ENCODE measurements at places on chromosomes 3 and 15.

DNA sequence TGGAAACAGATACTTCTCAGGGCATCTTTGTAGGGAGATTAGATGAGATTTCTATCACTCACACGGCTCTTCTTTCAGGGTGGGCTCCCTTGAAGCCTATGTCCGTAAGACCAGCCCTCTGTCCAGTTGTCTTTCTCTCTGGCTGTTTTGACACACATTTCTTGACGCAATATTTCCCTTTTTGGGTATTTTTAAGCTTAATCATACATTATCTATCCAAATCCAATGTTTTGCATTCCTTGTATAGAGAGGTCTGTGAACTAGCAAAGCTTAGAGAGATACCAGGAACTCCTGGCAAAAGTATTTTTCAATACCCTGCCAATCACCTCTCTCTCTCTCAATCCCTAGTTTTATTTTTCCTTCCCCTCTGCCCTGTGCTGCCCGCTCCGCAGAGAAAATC, 79.3 kb downstream of the EOMES start:
- DNase-seq, result no peak

- peak; percentile 33 for DNase-seq
Observed at GRCh38 chr15:82663186-82663600, 16.0 kb upstream of the CPEB1 start.

DNA sequence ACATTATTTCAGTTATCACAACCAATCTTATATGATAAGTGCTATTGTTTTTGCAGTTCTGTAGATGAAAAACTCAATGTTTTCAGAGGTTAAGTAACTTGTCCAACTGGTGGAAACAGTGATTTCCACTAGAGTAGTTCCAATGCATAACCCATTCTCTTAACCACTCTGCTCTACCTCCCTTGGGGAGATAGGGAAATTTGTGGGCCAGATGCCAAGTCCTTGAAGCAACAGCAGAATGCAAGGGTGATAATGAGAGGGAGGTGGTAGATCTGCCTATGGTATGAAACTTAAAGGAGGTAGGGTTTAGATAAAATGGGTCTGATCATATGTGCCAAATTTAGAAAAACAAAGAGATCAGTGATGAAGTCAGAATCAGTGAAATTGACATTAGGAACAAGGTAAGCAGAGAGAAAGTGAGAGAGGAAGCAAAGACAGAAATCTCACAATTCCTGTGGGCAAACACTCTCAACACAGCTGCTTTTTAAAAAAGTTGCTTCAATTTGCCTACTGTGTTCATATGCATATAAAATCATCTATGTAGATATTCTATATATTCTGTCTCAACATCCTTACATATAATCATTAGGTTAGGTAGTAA, 50.5 kb upstream of the UBP1 start:
- no peak for DNase-seq

DNA sequence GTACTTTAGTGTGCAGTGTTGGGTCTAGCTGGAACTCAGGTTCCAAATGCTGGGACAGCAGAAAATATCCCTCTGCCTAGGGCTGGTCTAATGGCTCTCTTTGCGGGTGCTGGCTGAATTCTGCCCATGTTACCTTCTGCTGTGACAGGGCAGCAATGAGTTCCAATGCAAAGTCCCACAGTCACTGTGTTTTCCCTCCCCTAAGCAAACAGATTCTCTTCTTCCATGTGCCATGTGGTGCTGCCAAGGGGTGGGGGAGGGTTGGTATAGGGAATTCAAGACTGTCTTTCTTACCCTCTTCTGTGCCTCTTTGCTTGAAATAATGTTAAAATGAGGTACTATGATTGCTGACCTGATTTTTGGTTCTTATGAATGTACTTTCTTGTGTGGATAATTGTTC, 229.6 kb downstream of the GBE1 start:
- no peak for DNase-seq

GRCh38 chr3:58072763-58073130, 64.5 kb downstream of the FLNB start:
- no peak for DNase-seq

GRCh38 chr15:51619331-51620035, 3.1 kb downstream of the DMXL2 start:
- no peak for DNase-seq

DNA sequence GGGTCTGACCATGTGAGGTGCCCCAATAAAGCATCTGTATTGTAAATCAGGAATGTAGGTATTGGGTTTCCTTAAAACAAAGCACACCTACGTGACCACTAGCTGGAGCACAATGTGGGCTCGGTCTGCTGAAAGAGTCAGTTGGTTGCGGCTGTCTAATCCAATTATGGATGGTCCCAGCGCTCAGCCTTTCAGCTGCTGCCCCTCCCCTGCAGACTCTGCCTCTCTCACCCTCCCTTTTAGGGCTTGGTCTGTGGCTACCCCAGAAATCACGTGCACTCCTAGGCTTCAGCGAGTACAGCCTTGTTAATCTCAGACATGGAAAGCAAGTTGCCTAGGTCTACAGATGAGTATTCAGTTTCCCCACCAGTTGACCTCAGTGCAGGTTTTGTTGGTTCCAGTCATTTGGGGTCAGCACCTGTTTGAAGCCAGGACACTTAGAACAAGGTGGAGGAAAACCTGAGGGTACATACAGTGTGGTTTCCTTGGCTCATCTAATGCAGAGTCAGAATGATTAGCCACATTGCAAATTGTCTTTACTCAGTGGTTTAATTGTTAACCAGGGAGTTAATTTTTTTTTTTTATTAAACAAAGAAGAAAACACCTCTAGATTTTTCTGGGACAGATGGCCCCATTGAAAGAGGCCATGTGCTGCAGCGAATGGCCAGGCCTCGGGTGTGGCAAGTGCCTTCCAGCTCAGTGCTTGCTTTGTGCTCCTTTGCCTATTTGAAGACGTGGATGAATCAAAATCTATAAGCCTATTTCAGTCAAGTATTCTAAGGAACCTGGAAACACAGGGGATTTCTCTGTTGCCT, 137.7 kb downstream of the IGF1R start:
- DNase-seq, result no peak

GRCh38 chr15:38455092-38455491, 1.2 kb downstream of the FAM98B start:
- no peak for DNase-seq

DNA sequence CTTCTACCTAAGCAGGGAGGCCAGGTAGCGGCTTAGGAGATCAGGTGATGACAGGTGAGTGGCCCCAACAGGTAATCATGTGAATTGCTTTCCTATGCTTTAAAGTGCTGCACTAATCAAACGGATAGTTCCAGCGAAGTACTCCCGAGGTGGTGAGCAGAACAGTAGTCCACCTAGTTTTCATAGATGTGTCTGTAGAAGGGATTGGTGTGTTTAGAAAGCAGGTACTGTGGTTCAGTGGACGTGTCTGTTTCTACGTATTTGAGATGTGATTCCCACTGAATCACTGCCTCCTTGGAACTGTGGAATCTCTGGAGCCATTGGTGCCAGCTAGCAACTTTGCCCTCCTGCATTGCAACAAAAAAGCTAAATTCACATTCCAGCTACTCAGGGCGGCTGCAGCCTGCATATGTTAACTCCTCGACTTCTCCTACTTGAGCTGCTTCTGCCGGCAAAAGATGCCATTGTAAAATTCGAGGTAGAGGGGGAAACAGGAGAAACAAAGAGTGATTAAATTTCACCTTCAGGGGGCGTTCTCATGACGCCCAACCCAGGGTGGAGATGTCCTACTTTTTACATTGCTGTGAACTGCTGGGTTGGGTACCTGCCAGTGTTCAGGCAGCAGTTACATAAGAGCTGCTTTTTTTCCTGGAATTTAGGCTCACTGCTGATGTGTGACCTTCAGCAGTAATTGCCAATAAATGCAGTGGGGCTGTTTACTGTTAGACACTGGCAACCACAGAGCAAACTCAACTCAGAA, 227.3 kb downstream of the ITPR1 start:
- no peak for DNase-seq

- DNase-seq, result no peak
Observed at GRCh38 chr15:47903368-47903767, 186.1 kb downstream of the SEMA6D start.

DNA sequence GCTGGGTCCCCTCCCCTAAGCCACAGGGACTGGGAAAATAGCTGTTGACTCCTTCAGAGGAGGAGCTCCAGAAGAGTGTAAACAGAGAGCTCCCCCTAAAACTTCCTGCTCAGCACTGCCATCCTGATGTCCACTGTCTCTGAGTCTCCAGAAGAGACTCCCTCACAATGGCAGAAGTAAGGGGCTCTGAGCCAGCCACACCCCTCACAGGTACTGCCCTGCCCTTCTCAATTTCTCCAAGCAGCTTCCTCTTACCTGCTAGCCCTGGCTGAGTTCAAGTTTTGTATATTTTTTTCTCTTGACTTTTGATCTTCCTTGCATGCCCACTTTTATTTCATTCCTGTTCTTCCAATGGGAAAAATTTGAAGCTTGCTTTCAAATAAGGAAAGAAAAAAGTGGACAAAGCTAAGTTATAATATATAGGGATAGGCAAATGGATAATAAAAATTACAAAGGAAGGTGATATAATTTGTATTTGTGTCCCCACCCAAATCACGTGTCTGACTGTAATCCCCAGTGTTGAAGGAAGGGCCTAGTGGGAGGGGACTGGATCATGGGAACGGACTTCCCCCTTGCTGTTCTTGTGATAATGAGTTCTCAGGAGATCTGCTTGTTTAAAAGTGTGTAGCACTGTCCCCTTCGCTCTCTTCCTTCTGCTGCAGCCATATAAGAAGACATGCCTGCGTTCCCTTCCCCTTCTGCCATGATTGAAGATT, 442.2 kb upstream of the WNT5A start:
- no peak for DNase-seq

DNA sequence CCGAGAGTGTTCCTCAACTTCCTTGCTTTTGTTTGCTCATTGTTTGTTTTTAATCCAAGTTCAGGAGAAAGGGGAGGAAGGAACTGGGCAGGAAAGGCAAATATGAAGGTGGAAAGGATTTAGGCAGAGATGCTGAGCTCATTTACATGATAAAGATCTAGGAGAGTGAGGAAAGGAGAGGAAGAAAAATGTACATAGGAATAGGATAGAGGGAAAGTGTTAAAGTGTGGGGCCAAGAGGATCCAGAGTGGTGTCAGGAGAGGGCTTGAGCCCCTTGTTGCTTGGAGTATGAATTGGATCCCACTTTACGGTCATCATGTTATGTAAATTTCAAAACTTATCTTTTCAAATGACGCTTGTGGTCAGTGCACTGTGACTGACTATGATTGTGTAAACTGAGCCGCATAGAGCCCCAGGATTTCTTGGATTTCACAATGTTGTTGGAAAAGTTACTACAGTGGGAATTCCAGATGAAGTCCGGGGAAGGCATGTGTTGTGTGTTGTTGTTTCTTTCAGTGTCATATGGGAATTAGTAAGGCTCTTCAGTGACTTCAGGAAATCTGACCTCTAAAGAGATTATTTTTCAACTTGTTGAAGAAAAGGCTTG, 15.0 kb upstream of the PLD1 start:
- DNase-seq, result no peak

- DNase-seq, result no peak
Observed at GRCh38 chr15:99755692-99756409, 22.6 kb upstream of the LYSMD4 start.

GRCh38 chr3:179289295-179289694, 33.5 kb upstream of the ZNF639 start:
- DNase-seq, result no peak

- DNase-seq, result no peak
Observed at GRCh38 chr3:87313641-87314040, 37.3 kb upstream of the POU1F1 start.

DNA sequence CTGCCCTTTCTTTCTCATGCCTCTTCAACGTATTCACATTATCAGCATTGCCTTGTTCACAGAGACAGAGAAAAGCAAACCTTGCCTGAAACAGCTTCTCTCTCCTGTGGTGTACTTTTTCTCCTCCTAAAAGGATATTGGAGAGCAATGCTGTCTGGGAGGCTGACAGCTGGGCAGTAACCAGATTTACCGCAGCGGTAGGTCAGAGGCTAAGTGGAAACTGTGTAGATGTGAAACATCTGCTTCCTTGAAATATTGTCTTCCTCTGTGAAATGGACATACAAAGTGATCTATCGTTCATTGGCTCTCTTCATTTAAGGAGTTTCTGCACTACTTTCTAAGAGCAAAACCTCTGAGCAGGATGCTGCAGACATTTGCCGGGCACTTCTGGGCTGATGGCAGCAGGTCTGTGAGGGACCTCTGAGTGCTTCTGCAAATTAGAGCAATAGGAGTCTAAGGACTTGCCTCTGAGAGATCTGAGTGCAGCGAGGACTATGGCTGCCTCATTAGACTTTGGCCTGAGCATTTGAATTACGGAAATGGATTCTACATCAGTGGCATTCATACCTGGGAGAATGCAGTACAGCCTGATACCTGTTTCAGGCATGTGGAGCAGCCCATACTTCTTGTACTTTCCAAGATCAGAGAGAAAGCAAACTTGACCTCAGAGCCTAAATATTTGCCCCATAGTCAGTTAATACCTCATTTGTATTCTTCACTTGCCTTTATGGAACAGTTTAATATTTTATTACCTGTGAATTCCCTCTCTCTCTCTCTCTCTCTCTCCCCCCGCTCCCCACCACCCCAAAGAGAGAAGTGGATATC, 260.5 kb upstream of the TPRG1 start:
- DNase-seq, result no peak

GRCh38 chr3:133191818-133192217, 153.6 kb downstream of the TMEM108 start:
- no peak for DNase-seq

GRCh38 chr15:83206526-83207008, 1.1 kb downstream of the HDGFL3 start:
- DNase-seq, result no peak

- DNase-seq, result no peak
Observed at GRCh38 chr3:31839144-31839917, 141.7 kb downstream of the OSBPL10 start.

- no peak for DNase-seq
Observed at GRCh38 chr3:154522036-154522602, 92.1 kb upstream of the GPR149 start.

- DNase-seq, result no peak
Observed at GRCh38 chr15:77039217-77039533, 31.7 kb downstream of the TSPAN3 start.

DNA sequence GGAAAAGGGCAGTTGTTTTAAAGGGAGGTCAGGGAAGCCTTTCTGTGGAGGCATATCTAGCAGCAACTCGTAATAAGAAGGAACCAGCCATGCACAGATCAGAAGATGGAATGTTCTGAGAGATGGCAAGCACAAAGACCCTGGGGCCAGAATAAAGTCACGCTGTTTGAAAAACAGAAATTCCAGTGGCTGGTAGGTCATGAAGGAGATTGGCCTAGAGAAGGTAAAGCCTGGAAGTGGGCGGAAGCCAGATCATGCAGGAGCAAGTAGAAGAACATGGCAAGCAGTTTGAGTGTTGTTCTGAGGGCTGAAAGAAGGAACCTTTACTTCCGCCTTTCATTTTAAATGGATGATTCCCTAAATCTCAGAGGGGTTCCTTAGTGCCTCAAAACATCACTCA, 208.1 kb upstream of the PPP2R3A start:
- no peak for DNase-seq

GRCh38 chr15:31442226-31442625, 115.6 kb downstream of the KLF13 start:
- no peak for DNase-seq

DNA sequence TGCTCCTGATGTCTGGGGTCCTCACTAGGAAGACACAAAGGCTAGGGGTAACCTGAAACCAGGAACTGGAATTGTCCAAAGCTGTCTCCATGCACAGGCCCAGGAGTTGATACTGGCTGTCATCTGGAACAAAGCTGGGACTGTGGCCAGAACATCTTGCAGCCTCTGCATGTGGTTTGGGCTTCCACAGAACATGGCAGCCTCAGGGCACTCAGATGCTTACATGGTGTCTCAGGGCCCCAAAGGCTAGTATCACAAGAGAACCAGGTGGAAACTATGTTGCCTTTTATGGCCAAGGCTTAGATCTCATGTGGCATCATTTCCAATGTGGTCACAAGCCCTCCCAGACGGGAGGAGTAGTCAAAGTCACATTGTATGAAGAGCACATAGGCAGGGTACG, 335.2 kb upstream of the TRIM42 start:
- DNase-seq, result no peak
